ENCODE measurements at places on chromosomes 6 and 20.

DNA sequence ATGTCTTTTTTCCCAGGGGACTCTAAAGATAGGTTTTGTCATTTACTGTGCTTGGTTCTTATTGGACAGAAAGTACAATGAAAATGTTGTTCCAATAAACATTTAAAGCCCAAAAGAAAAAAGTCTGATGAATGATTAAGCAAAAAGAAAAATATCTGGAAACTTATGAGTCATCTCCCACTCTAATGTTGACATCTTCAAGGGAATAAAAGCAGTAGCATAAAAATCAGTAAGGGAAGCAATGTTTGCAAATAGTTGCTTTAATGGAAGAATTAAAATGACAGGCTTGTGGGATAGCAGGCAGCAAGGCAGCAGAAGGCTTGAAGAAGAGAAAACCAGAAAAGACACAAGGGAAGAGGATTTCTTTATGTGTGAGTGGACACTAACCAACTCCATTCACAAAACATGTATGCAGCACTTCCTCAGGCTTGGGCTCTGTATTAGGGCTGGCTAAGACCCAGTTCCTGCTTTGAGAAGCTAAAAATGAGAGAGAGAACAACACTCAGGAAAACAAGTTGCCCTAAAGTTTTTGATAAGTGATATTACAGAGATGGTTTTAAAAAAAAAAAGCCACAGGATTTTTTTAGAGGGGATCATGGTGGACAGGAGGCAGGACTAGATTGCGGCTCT, 263.2 kb upstream of the NT5E start:
- peak; percentile 71 for DNase-seq

GRCh38 chr6:129641344-129641743, 68.6 kb downstream of the ARHGAP18 start:
- peak; percentile 67 for DNase-seq

DNA sequence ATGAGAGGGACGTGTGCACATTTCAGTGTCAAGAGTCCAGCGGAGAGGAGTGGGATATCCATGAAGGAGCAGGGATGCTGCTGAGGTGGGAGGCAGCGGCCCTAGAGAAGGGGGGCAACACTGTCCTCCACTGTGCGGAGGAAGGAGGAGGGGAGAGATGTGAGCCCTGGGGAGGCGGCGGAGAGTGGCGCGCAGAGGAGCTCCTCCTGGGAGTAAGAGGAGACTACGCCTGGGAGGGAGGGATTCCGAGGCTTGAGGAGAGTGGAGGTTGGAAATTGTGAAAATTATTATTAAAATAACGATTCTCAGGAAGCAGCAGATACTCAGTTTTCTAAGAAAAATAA, 142.7 kb downstream of the CEP57L1 start:
- DNase-seq = no peak

GRCh38 chr6:154515826-154516225, 5.3 kb upstream of the CNKSR3 start:
- peak; percentile 22 for DNase-seq

- no peak for DNase-seq
Measured at GRCh38 chr6:147805155-147805554, 296.7 kb downstream of the SAMD5 start.

- DNase-seq = peak; percentile 31
Measured at GRCh38 chr6:107246972-107247615, 131.8 kb upstream of the BEND3 start.

DNA sequence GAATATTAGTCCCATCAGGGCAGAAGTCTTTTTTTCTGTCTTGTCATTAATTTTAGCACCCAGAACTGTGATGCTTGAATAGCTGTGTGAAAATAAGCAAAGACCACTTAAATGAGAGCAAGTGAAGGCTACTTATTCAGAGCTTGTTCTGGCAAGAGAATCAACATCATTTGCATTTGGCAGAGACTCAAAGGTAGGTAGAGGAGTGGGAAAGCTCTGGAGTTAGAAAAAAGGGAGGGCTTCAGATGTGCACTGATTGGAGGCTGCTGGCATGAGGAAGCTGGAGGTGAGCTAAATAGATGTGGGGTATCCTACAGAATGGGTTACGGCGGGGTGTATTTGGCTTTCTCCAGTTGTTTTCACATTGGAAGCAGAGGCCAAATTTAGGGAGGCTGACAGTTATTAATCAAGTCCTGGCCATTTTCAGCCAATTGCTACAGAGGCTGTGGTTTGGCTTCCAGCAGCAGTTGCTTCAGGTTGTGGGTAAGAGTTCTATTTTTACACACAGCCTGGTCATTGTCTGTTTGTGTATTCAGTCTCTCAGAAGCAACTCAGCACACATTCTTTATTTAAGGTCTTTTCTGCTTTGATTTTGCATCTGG, 254.3 kb downstream of the BTBD3 start:
- DNase-seq = peak; percentile 87

Measured in foreskin fibroblast (primary cell).